ENCODE measurements at places on chromosomes 13 and 19.
A peak's percentile ranks its signal among the peaks of the same experiment; 100 is the strongest.

GRCh38 chr13:110249326-110249725 is 57.6 kb downstream of the COL4A1 start:
- DNase-seq, result no peak

- no peak for DNase-seq
Observed at GRCh38 chr13:26037302-26037701, 14.5 kb downstream of the SHISA2 start.

GRCh38 chr13:18949970-18950369 is 231.7 kb downstream of the TUBA3C start:
- no peak for DNase-seq

- no peak for DNase-seq
Observed at GRCh38 chr13:43787997-43788396, 1.2 kb upstream of the ENOX1 start.

DNA sequence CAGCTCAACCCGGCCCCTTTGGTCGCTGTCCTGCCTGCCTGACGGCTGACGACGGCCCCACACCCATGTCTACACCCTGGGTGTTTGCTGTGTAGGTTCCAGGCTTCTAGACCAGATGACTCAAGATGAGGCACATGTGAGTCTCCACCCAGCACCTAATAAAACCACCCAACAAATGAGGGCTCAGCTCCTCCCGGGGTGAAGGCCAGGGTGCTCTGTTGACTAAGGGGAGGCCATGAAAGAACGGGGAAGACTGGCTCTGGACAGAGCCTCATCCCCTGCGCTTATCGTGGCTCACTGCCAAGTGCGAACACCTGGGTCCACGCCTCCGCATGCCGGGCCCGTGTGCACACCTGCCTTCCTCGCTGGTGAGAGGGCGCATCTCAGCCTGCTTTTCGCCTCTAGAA is 39.6 kb downstream of the COL4A2 start:
- no peak for DNase-seq

DNA sequence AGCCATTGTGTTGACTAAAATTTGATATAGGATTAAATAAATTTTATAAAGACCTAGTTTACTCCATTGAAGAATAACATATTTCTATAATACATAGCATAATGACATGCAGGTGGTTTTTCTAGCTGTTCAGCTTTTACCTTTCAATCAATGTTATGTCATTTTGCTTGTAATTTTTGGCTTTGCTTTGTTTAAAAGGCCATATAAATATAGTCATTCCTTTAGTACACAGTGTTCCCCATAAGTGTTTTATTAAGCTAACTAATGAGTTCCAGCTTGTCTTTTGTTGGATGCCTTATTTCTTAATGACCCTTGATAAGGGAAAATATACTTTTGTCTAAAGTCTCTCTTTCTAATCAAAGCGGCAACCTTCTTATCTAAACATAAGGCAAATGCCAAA is 906.3 kb upstream of the GPC6 start:
- no peak for DNase-seq

- no peak for DNase-seq
Observed at GRCh38 chr19:40933025-40933424, 51.0 kb upstream of the CYP2A7 start.

GRCh38 chr19:39874404-39874803 is 28.2 kb upstream of the FBL start:
- DNase-seq, result no peak

DNA sequence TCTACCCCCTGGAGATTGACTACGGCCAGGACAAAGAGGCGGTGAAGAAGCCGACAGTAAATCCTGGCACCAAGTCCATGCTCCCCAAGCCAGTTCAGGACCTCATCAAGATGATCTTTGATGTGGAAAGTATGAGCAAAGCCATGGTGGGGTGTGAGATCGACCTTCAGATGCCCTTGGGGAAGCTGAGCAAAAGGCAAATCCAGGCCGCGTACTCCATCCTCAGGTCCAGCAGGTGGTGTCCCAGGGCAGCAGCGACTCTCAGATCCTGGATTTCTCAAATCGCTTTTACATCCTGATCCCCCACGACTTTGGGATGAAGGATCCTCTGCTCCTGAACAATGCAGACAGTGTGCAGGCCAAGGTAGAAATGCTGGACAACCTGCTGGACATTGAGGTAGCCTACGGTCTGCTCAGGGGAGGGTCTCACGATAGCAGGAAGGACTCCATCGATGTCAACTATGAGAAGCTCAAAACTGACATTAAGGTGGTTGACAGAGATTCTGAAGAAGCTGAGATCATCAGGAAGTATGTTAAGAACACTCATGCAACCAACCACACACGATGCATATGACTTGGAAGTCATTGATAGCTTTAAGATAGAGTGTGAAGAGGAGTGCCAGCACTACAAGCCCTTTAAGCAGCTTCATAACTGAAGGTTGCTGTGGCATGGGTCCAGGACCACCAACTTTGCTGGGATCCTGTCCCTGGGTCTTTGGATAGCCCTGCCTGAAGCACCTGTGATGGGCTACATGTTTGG is 24.0 kb upstream of the ANKRD10 start:
- no peak for DNase-seq

GRCh38 chr13:25882466-25883357 is 169.1 kb downstream of the SHISA2 start:
- no peak for DNase-seq

DNA sequence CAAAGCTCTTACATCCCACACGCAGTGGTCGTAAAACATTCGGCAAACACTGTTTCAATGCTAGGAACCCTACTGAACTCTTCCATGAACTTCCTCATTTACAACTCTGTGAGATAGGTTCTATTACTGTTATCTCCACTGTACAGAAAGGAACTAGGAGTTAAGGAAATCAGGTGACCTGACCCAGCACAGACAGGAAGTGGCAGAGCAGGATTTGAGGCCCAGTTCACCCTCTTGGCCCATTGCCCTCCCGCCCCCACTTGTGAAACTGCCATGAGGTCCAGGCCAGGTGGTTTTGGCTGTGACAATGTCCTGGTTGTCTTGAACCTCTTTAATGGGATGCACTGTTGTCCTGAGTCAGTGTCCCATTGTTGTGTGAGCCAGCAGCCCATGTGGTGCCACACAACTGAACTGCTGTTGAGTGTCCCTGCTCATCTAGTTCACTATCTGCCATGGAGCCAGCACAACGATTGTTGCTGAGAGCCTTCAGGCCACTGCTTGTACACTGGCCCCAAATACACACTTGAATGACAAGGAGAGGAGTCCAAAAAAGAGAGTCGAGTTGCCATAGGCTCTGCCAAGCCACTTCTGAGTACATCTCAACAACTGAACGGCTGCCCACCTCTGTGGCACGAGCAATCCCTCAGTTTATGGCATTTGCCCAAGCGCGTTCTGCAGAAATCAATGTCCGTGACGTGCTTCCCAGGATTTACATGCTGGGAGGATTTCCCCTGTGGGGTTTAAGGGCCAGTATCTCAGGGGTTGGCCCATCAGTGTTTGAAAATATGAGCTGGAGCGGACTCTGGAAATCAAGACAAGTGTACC is 484.6 kb downstream of the TSHZ3 start:
- DNase-seq, result no peak

DNA sequence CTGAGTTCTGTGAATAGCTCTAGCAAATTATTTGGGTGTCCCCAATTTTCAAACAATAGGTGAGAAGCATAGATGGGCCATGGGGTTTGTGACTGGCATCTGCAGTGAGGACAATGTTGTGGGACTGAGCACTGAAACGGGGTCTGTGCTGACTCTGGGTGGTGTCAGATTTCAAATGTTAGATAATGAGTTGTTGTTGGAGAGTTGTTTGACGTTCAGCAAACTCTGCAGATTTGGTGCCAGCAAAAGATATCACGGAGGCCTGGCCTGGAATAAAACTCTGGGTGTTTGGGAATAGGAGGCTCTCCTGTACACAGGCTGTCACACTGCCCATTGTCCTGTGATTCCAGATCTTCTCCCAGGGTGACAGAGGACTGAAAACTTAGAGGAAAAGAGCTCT is 2.9 kb downstream of the ZNF90 start:
- DNase-seq, result no peak

- no peak for DNase-seq
Observed at GRCh38 chr13:72039126-72039525, 172.1 kb upstream of the DACH1 start.

DNA sequence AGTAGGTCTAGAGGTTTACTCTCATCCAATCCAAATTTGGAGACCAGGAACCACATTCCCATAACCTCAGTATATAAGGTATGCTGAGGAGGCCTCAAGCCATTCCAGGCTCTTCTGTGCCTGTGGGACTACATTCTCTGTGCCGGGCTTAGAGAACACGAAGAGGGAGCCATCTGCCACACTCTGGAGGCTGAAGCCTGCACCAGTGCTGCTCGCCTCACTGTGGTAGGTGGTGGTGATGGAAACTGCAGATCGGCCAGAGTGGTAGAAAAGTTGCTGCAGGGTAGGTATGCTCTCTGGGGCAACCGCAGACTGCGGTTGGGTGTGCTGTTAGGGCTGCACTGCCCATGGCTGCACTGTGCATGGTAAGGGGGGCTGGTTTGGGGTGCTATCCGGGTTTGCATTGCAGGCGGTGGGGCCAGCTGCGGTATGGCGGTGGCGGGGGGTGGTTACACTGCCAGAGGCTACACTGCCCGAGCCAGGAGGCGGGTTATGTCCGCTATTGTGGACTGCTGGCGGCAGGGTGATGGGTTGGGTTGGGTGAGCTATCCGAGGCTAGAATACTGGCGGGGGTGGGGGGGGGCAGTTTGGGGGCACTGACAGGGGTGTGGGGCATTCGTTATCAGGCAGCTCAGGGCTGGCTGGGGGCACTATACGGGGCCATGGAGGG is 145.0 kb downstream of the TNFRSF19 start:
- DNase-seq, result no peak

DNA sequence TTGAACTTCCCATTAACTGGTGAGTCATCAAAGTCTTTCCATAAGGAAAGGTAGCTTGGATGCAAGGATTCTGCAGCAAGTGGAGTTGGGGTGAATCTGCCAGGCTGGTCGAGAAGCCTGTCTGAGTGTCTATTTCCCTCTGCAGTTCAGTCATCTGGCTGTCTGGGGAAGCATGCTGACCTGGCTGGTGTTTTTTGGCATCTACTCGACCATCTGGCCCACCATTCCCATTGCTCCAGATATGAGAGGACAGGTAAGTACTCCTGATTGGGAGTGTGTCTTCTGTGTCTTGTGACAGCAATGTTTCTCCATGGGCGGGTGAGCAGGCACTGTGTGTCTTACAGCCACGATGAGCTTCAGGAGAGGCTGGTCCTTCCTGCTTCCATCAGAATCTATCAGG is 189.7 kb downstream of the SHISA2 start:
- no peak for DNase-seq

DNA sequence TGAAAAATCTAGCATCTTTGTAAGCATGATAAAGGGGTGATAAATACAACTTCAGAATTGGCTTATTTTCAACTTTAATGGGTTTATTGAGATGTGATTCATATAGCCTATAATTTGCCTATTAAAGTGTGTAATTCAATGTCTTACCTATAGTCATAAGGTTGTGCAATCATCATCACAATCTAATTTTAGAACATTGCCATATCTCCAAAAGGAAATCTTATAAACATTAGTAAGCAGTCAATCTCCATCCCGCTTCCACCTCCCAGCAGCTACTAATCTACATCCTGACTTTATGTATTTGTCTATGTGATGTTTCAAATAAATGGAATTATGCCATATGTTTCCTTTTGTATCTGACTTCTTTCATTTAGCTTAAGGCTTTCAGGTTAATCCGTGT is 145.2 kb upstream of the KLHL1 start:
- no peak for DNase-seq

DNA sequence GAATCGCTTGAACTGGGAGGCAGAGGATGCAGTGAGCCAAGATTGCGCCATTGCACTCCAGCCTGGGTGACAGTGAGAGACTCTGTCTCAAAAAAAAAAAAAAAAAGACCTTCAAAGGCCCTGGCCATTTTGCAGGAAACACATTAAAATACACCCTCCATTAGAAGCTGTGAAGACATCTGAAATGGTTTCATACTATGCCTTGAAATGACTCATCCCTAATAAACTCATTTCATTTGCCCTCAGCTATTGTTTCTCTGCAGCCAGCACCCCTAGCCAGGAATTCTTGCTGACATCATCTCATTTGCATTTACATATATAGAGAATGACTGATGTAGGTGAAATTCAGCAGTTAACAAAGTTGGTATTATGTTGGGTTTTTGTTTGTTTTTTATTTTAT is 8.7 kb downstream of the EML2 start:
- no peak for DNase-seq

DNA sequence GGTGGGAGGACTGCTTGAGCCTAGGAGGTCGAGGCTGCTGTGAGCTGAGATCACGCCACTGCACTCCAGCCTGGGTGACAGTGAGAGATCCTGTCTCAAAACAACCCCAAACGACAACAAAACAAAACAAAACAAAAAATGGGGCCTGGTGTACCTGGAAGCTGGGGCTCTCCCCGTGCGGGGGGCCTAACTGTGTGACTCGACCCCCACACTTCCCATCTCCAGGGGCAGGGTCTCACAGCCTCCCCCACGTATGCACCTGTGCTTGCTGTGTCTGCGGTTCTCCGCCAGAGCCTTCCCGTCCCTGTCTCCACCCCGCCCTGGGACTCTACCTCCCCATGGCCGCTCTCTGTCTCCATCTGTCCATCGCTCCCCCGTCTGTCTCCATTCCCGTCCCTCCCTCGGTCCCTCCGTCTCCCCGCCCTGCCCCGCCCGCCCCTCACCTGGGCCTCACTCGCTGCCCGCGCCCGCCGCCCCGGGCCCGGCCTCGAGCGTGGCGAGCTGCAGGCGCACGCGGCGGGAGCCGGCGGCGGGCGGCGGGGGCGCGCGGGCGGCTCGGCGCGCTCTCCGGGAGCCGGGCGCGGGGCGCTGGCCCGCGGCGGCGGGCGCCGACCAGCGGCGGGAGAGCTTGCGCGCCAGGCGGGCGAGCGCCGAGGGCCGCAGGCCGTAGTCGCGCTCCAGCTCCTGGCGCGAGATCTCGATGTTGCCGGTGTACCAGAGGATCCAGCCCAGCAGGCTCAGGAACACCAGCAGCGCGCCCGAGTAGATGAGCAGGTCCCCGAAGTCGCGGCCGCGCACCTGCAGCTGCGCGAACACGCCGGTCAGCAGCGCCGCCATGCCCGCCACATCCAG is 587 bp downstream of the TMEM238 start:
- no peak for DNase-seq

DNA sequence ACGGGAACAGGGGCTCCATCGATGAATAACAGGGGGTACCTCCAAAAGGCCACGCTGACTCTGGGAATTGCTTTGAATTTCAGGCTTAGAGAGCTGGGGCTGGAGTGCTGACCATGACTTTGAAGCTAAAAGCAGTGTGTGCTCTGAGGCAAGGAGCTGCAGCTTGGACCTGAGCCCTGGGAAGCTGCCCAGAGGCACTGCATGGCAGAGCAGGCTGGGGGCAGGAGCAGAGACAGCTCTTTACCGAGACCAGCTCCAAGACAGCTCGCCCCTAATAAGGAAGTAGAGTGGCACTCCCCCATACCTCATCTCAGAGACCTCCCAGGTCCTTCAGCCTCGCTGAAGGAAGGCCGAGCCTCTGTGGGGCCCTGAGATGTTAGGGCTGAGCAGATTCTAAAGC is 200.2 kb downstream of the COL4A1 start:
- DNase-seq, result no peak

GRCh38 chr19:21256722-21257121 is 72.5 kb downstream of the ZNF708 start:
- no peak for DNase-seq

GRCh38 chr13:22599156-22599555 is 581.6 kb upstream of the SGCG start:
- DNase-seq, result no peak

GRCh38 chr13:80151016-80151415 is 189.9 kb downstream of the SPRY2 start:
- no peak for DNase-seq

GRCh38 chr19:41956621-41957020 is 2.5 kb downstream of the RABAC1 start:
- no peak for DNase-seq

GRCh38 chr13:106796280-106797047 is 228.5 kb upstream of the ARGLU1 start:
- no peak for DNase-seq

- DNase-seq, result peak; percentile 32
Observed at GRCh38 chr19:33430674-33431277, 57.3 kb downstream of the CEBPG start.

Data from stimulated activated CD8-positive, alpha-beta memory T cell treated with anti-CD3 and anti-CD28 coated beads, Interleukin-15, amount 100 ng/mL, for 24 hours (primary cell).